ENCODE measurements at places on chromosomes 1 and 21.

- peak; percentile 56 for DNase-seq
Observed at GRCh38 chr1:83901547-83902155, 97.3 kb downstream of the TTLL7 start.

GRCh38 chr1:8879922-8880676, 1.6 kb upstream of the ENO1 start:
- peak; percentile 94 for DNase-seq

GRCh38 chr1:62437273-62437940, 558 bp downstream of the USP1 start:
- DNase-seq, result no peak

DNA sequence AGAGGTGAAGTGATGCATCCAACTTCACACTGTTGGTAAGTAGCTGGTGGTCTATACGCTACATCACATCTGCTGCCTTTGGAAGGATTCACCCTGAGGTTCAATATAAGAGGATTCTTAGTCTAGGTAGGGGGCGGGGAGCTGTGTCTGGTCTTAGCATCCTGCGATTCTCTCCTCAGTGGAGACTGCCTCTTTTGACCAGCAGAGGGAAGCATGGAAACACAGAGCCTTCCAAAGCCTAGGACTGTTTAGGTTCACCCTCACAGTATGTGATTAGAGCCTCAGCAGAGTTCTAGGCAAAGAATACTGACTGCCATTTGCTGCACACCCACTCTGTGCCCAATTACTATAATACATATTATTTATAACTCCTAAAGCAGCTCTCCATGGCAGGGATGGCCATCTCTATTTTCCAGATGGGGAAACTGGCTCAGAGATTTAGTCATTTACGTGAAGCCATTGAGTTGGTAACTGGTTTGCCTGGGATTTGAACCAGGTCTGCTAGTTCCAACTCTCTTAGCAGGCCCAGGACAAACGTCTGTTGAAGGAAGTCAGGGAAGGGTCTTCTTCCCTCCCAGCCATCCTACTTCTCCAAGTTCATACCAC, 28.9 kb upstream of the EFCAB14 start:
- peak; percentile 65 for DNase-seq

GRCh38 chr1:247905910-247906503, 10.6 kb downstream of the OR2W3 start:
- no peak for DNase-seq

GRCh38 chr21:36806103-36806502, 107.2 kb downstream of the SIM2 start:
- peak; percentile 46 for DNase-seq

DNA sequence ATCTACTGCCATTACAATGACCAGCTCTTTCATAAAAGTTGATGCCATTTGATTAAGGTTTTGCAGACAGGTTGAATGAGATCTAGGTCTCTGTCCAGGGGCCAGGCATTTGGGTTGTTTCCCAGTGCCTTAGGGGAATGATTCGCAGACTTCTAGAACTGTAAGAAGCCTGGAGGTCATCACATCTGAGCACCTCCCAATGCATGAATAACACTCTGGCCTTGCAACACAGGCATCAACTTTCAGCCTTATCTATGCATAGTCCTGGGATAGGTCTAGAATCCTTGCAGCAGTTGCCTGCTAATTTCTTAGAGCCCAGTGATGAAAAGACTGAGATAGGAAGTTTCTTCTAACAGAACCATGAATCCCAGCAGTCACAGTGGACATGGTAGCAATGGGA, 44.8 kb upstream of the KCND3 start:
- DNase-seq, result no peak

DNA sequence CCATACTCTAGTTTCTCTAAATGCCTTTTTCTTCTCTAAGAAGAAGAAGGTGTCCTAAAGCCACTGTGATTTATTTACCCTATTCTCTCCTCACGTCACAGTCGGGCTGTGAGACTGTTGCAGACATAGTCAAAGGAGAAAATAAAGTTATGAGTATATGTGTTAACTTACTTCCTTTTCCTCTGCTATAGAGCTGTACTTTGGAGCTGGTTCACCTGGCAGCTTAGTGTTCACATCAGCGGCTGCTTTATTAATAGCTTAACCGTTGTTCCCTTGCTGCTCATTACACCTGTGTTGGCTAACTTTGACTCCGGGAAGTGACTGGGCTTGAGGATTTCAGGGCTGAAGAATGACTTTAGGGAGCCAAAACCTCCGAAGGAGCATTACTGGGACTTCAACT, 3.6 kb downstream of the PFKFB2 start:
- DNase-seq, result no peak

DNA sequence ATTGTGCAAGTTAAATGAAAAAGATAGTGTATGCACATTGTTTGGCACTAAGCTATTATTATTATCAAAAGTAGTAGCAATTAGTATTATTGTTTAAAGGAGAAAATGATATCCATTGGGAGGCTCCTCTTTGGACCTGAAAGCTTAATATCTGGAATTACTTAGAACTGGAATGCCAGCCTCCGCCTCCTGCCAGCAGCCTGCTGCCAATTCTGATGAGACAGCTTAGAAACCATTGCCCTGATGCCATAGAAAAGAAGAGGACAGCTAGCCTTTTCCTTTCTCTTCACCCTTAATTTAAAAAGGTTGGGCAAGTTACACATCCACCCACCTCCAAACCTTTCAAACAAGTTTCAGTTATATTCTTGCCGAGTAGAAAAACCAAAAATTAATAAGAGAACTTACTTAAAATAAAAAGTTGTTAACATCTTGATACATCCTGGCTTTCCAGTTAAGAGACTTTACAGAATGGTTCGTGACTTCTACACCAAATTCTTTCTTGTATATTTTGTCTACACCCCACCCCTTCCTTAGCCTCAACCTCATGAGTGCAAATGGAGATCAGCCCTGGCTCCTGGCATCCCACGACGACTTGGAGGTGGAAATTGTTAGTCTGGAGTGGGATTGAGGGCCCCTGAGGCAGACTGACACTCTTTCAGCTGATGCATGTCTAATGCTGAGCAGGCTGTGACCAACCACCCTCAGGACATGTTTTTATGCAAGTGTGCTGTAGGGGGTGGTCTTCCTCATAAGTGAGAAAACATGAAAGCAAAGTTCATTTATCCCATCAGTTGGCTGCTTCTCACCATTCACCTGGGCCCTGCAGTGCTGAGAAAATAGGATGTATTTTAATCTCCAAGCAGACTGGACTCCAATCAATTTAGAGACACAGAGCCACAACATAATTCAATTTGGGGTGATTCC, 120.6 kb downstream of the KCNJ15 start:
- peak; percentile 9 for DNase-seq

DNA sequence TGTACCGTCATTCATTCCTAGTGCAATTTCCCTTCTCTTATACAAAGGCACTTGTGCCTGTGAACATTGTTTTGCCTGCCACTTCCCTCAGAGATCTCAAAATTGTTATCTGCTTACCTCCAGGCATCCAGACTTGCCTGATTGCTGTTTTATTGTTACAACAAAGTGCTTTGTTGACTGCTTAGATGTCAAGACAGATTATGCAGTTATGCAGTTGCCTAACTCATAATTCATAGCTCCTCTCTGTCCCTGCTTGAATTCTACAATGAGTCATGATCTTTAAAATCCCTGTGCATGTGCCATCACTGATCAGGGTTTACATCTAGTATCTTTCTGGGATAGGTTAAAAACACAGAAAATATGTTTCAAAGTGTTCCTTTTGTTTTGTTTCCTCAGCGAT, 24.5 kb downstream of the CXADR start:
- no peak for DNase-seq

GRCh38 chr21:35940074-35940927, 120.0 kb downstream of the SETD4 start:
- peak; percentile 79 for DNase-seq

DNA sequence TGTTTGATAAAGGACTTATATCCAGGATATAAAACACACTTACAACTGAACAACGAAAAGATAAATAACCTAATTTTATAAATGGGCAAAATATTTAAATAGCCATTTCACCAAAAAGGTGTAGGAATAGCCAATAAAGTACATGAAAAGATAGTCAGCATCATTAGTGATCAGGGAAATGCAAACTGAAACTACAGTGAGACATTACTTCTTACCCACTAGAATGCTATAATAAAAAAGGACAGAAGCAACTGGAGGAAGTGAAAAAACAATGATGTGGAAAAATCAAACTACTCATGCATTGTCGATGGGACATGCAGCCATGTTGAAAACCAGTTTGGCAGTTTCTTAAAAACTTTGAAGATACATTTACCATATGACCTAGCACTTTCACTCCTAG, 43.4 kb upstream of the HSD3B1 start:
- no peak for DNase-seq

DNA sequence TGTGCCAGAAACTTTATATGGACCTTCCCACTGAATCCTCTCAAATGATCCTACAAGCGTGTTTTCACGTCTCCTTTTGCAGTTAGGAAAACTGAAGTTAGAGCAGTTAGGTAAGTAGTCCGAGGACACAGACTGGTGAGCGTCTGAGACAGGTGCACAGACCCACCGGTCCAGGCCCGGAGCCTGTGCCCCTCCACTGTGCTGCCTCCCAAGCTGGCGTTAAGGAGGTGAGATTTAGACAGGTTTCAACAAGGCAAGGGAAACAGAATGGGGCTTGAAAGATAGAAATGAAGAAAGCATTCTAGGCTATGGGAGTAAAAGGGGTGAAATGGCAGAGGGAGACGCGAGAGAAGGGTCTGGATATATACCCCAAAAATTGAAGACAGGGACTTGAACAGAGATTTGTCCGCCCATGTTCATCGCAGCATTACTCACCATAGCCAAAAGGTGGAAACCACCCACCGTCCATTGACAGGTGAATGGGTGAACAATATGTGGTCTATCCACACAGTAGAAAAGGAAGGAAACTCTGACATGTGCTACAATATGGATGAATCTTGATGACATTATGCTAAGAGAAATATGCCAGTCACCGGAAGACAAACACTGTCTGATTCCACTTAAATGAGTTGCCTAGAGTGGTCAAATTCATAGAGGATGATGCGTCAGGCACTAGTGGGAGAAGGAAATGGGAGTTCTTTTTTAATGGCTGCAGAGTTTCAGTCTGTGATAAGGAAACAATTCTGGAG, 15.7 kb upstream of the PKP1 start:
- peak; percentile 21 for DNase-seq

GRCh38 chr1:160416369-160416768, 16.0 kb downstream of the VANGL2 start:
- peak; percentile 60 for DNase-seq

GRCh38 chr1:78005755-78006154, 1.0 kb downstream of the DNAJB4 start:
- DNase-seq, result peak; percentile 55

- peak; percentile 44 for DNase-seq
Observed at GRCh38 chr1:175192630-175193526, at the start of gene KIAA0040. Gene KIAA0040 (minus strand): TSS chr1:175192776. CDS start chr1:175161013, 31,763 bp downstream.

- no peak for DNase-seq
Observed at GRCh38 chr1:245995474-245995873, 511.6 kb downstream of the SMYD3 start.

- DNase-seq, result no peak
Observed at GRCh38 chr1:203592730-203593129, 33.9 kb upstream of the ATP2B4 start.

DNA sequence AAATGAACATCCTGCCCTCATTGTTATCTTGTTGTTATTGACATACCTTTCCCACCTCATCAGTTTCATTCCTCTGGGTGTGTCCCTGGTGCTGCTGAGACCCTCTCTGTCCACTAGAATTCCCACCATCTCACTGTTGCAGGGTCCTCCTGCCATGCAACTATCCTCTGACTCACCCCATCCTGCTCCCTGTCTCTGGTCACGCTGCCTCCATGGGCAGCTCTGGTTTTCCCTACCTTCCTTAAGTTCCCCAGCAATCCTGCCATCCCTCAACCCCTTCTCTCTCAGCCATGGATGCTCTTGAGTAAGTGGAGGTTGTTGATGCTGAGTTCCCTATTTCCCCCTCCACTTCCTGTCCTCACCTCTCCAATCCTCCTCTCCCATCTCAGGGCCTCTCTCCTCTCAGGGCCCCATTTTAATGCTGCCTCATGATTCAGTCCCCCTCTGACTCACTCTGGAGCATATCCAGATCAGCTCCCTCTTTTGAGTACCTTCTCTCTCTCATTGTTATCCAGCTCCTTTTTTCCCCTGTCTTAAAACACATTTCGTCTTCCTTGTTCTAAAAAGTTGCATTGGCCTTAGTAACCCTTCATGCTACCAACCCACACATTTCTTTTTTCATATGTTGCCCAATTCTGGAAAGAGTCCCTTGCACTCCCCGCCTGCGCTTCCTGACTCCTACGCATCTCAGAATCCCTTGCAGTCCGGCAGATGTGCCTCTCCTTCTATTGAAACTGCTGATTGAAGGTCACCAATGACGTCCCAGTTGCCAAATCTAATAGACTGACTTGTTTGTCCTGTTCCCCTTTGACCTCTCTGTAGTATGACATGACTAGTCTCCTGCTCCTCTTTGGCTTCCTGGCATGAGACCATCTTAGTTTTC, 92.0 kb downstream of the CNIH3 start:
- DNase-seq, result peak; percentile 81

GRCh38 chr1:161887730-161888287, 121.7 kb downstream of the ATF6 start:
- DNase-seq, result no peak

- DNase-seq, result no peak
Observed at GRCh38 chr1:153190373-153190772, 12.9 kb upstream of the LELP1 start.

GRCh38 chr1:15095496-15095875, 58.1 kb upstream of the TMEM51 start:
- DNase-seq, result no peak

- no peak for DNase-seq
Observed at GRCh38 chr21:41611966-41612606, 104.1 kb upstream of the TMPRSS2 start.

GRCh38 chr1:234918181-234918841, 210.3 kb downstream of the TOMM20 start:
- DNase-seq, result no peak

- peak; percentile 76 for DNase-seq
Observed at GRCh38 chr1:225877580-225877979, 4.6 kb downstream of the TMEM63A start.

DNA sequence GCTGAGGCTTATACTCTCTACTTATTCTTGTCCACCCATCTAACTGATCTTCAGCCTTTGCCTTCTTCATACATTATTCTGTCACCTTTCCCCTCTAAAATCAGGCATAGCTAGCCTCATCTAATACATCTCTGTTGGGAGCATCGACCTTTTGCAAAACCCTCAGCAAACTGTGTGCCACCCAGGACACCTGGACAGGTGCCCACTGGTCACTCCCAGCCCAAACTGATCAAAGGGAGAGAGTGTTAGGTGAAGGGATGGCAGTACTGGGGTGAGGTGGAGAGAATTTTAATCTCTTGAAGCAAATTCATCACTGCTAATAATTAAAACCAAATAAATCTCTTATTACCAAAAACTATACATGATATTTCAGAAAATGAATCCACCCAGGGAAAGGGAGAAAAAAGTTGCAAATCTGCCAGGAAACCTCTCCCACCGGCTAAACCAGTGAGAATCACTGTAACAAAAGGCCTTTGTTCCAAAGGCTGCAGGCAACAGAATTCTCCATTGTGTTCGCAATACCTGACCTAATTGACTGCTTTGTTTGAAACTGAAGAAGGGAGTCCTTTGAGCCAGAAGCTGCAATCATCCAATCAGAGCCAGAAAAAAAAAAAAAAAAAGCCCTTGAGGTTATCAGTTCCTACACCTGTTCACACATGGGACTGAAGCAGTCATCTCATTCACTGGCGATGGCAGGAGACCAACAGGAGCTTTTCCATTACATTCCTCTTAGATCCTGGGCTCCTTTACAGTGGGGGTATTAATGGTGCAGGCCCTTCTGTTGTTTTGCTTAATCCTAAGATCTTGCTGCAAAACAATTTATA, 172.6 kb downstream of the APP start:
- DNase-seq, result no peak

- no peak for DNase-seq
Observed at GRCh38 chr21:44288251-44289110, 2.8 kb downstream of the AIRE start.
